ENCODE measurements at places on chromosomes 1 and 21.

- no peak for DNase-seq
These were observed 65.5 kb upstream of the BACH1 start for GRCh38 chr21:29233256-29233546.

GRCh38 chr1:87600854-87601253 lies 272.2 kb downstream of the LMO4 start:
- no peak for DNase-seq

- DNase-seq, result no peak
These were observed 87.5 kb downstream of the IER5 start for GRCh38 chr1:181175955-181176354.

GRCh38 chr1:1877865-1878436 lies 12.9 kb downstream of the GNB1 start:
- no peak for DNase-seq

- no peak for DNase-seq
These were observed 17.7 kb upstream of the QSOX1 start for GRCh38 chr1:180136968-180137356.

GRCh38 chr1:83704350-83704749 lies 294.6 kb downstream of the TTLL7 start:
- DNase-seq, result no peak

GRCh38 chr1:207366022-207366421 lies 44.5 kb downstream of the CD55 start:
- no peak for DNase-seq
